Activated T-helper 9 cell treated with anti-CD3 and anti-CD28 coated beads, Interleukin-2, amount 50 U/mL, for 16 hours (primary cell): ENCODE measurements at places on chromosomes 16 and 17.

- DNase-seq, result no peak
Observed at GRCh38 chr17:20187049-20187448, 177.9 kb downstream of the SPECC1 start.

DNA sequence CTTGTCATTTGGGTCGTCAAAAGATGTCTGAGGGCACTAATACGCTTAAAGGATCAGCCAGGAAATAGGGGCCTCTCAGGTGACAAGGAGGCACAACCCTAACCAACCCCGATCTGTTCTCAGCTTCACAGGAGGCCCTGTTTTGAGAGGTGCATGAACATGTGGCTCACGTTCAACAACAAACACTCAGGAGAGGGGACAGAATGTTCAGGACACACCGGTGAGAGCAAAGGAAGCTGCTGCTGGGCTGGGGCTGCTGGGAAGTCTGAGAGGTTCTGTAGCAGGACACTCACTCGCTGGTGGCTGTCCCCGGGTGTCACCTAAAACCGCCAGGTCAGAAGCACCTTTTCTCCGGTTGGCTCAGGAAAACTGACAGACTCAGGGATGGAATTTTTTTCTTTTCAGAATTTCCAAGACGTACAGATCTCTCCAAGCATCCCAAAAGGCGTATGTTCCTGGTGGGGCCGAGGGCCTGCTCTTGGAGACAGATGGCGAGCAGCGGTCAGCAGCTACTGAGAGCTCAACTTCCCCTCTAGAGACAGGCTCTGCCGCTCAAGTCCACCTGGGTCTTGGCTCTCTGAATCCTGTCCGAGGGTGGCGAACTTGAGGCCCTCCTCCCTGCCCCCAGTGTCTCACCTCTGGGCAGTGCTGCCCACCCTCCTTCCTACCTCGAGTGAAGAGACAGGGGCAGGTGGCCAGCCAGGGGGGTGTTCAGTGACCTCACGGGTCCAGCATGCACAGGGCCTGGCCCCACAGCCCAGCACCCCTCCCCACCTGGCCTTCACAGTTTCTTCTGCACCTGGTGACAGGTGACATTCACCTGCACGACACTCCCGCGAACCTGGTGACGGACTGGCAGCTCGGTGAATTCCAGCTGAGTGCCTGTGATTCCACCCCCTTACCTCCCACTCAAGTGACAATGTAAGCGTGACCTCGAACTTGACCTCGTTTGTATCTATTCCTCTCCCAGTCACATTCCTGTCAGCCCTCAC is 22.9 kb downstream of the CLUH start:
- DNase-seq, result no peak

GRCh38 chr17:60724647-60725046 is 47.0 kb downstream of the BCAS3 start:
- DNase-seq, result no peak

DNA sequence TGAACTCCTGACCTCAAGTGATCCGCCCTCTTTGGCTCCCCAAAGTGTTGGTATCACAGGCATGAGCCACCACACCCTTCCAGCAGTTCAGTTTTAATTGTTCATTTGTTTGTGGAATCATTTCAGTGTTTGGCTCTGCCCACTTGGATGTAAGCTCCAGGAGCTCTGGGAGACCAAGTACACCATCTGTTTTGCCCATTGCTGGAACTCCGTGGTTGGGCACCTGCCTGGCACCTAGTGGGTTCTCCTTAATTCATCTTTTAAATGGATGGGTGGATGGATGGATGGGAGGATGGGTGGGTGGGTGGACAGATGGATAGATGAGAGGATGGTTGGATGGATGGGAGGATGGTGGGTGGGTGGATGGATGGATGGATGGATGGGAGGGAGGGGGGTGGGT is 953 bp upstream of the NECAB2 start:
- no peak for DNase-seq

- no peak for DNase-seq
Observed at GRCh38 chr16:50227120-50227519, 39.2 kb upstream of the ADCY7 start.

DNA sequence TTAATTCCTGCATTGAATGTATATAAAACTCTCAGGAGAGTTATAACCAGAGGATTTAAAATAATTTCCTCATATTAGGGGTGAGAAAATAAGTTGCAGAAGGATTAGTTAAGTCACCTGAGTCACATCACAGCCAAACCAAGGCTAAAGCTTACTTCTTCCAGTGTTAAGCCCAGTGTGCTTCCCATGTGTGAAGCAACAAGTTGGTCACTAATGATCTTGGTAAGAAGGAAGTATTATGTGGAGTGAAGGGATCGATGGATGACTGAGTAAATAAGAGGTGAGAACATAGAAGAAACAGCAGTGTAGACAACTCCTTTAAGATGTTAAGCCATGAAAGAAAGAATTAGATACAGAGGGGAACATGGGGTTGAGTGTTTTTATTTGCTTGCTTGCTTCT is 20.6 kb downstream of the ESRP2 start:
- no peak for DNase-seq

- no peak for DNase-seq
Observed at GRCh38 chr17:80860703-80861417, 130.8 kb upstream of the CHMP6 start.
